Glutamatergic neuron (in vitro differentiated cells): ENCODE measurements at places on chromosomes 2 and 18. TPM values are rescaled to one million over a fixed set of nuclear protein-coding genes. Genes with fewer than 3 reads are reported as not detected.
A peak's percentile ranks its signal among the peaks of the same experiment; 100 is the strongest.

GRCh38 chr2:48114256-48114655 lies 208.0 kb upstream of the FBXO11 start:
- H3K27me3 ChIP-seq = peaks cover 5% of the 10 kb centered on the region
- no peak for DNase-seq
- H3K36me3 ChIP-seq = no peaks in the 10 kb centered on the region

GRCh38 chr2:68764806-68765311 lies 30.2 kb downstream of the ARHGAP25 start:
- no peak for DNase-seq
- no peaks in the 10 kb centered on the region for H3K36me3 ChIP-seq
- H3K4me1 ChIP-seq = peaks cover 17% of the 10 kb centered on the region
- no peak overlapping the region for H3K4me3 ChIP-seq
- no peaks in the 10 kb centered on the region for H3K27me3 ChIP-seq

Gene NEURL3
- total RNA-seq = not detected

DNA sequence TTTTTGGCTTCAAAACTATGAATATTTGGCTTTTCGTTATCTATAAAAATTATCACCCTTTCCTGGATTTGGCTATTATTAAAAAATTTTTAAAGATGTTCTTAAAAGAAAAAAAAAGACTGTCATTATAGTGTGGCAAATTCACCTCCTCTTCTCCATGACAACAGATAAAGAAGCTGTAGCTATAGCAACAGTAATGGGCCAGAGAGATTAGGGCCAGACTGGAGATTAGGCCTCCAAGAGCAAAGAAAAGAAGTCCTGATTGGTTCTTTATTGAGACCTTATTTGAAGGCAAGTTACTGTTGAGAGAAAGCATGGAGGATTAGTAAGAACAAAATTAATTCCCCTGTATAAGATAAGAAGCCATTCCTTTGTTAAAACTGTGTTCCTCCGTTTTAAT lies 812.5 kb downstream of the DCC start:
- DNase-seq = no peak
- H3K4me1 ChIP-seq = peaks cover 29% of the 10 kb centered on the region
- H3K27me3 ChIP-seq = peaks cover 5% of the 10 kb centered on the region
- no peaks in the 10 kb centered on the region for H3K36me3 ChIP-seq
- H3K27ac ChIP-seq = no peak overlapping the region
- no peak overlapping the region for H3K4me3 ChIP-seq

GRCh38 chr18:79950515-79951341 lies 725 bp downstream of the SLC66A2 start:
- H3K4me3 ChIP-seq = peak overlapping the region; percentile 91
- peaks cover 15% of the 10 kb centered on the region for H3K4me1 ChIP-seq
- H3K27me3 ChIP-seq = peaks cover 11% of the 10 kb centered on the region

Gene LIMS4
- 0.47 TPM for total RNA-seq

Gene CSRNP3
- total RNA-seq = 23.0 TPM

GRCh38 chr2:103169861-103170260 lies 408.0 kb downstream of the TMEM182 start:
- H3K27me3 ChIP-seq = no peaks in the 10 kb centered on the region
- H3K36me3 ChIP-seq = no peaks in the 10 kb centered on the region
- no peak overlapping the region for H3K27ac ChIP-seq
- DNase-seq = no peak

- no peak overlapping the region for H3K27ac ChIP-seq
- no peaks in the 10 kb centered on the region for H3K36me3 ChIP-seq
- peaks cover 4% of the 10 kb centered on the region for H3K27me3 ChIP-seq
- no peak for DNase-seq
- no peak overlapping the region for H3K4me3 ChIP-seq
Observed at GRCh38 chr2:152396051-152396511, 61.1 kb downstream of the FMNL2 start.

Gene M1AP
- 0.81 TPM for total RNA-seq

DNA sequence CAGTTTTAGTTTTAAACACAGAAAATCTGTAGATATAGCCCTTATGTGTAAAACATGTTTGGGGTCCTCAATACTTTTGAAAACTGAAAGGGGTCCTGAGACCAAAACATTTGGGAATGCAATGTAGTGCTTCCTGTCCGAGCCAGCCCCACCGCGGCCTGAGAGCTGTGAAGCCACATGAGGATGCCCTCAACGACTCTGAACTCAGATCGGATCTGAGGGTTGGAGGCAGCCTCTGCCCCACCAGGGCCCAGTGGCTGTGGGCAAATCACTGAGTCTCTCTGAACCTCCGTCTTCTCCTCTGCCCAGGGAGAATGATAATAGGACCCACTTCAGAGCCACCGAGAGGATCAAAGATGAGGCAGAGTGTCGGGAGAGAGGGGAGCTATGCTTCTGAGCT lies 33.4 kb upstream of the HPCAL1 start:
- no peaks in the 10 kb centered on the region for H3K36me3 ChIP-seq
- DNase-seq = peak; percentile 3
- H3K27ac ChIP-seq = no peak overlapping the region
- H3K4me1 ChIP-seq = no peaks in the 10 kb centered on the region
- H3K27me3 ChIP-seq = peaks cover 13% of the 10 kb centered on the region

- peaks cover 8% of the 10 kb centered on the region for H3K27me3 ChIP-seq
- H3K4me3 ChIP-seq = no peak overlapping the region
- peaks cover 25% of the 10 kb centered on the region for H3K4me1 ChIP-seq
Observed at GRCh38 chr2:16322308-16323125, 343.1 kb downstream of the CYRIA start.

DNA sequence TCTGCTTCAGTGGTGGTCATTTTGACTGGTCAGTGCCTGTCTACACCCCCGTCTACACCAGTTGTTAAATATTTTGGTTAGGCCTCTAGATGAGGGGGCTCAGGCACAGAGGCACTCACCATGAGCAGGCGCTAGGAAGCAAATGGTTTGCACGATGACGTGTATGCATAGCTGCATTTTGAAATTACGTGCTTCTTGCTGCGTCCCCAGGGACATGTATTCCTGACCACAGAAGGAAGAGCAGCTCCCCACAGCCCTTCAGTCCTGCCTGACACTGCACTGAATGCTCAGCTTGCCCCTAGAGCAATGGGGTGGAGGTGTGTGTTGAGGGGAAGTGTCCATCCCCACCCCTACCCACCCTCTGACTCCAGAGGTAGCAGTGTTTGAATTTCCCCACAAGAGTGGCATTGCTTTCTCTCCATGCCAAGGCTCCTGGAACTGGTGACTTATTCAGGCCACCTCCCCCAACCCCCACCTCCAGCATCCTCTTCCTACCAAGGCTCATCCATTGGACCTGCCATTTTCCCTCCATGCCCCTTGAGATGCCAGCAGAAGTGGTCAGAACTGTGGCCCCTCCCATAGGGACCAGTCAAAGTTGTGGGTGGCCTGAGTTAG lies 11.4 kb upstream of the ZAP70 start:
- H3K27me3 ChIP-seq = no peaks in the 10 kb centered on the region
- no peaks in the 10 kb centered on the region for H3K36me3 ChIP-seq
- no peak overlapping the region for H3K4me3 ChIP-seq
- DNase-seq = no peak

Gene MSH6
- total RNA-seq = 34.9 TPM

Gene OBSL1
- total RNA-seq = 47.9 TPM

GRCh38 chr2:100212850-100213249 lies 70.5 kb upstream of the AFF3 start:
- H3K27ac ChIP-seq = no peak overlapping the region
- no peak for DNase-seq
- no peaks in the 10 kb centered on the region for H3K36me3 ChIP-seq
- no peaks in the 10 kb centered on the region for H3K27me3 ChIP-seq
- no peak overlapping the region for H3K4me3 ChIP-seq
- H3K4me1 ChIP-seq = peaks cover 18% of the 10 kb centered on the region

GRCh38 chr2:177887722-177888121 lies 184.9 kb downstream of the PDE11A start:
- DNase-seq = no peak
- H3K4me3 ChIP-seq = no peak overlapping the region
- H3K27me3 ChIP-seq = no peaks in the 10 kb centered on the region

Gene NRP2
- 89.0 TPM for total RNA-seq

Gene FER1L5
- 0.51 TPM for total RNA-seq

Gene COL4A4
- total RNA-seq = 0.05 TPM

GRCh38 chr2:75007819-75008218 lies 49.4 kb downstream of the POLE4 start:
- peaks cover 19% of the 10 kb centered on the region for H3K4me1 ChIP-seq
- H3K27ac ChIP-seq = peak overlapping the region; percentile 91
- DNase-seq = peak; percentile 84
- peak overlapping the region; percentile 45 for H3K4me3 ChIP-seq
- peaks cover 7% of the 10 kb centered on the region for H3K27me3 ChIP-seq
- H3K36me3 ChIP-seq = no peaks in the 10 kb centered on the region

- no peaks in the 10 kb centered on the region for H3K36me3 ChIP-seq
- no peak for DNase-seq
- H3K4me3 ChIP-seq = no peak overlapping the region
- H3K4me1 ChIP-seq = no peaks in the 10 kb centered on the region
- no peak overlapping the region for H3K27ac ChIP-seq
Observed at GRCh38 chr18:28363124-28363523, 186.2 kb upstream of the CDH2 start.
